ENCODE measurements at places on chromosomes 5 and 9.

GRCh38 chr5:96379896-96380295 is 53.2 kb downstream of the PCSK1 start:
- DNase-seq, result no peak

- DNase-seq, result no peak
Observed at GRCh38 chr9:131187957-131188356, 62.6 kb downstream of the NUP214 start.

DNA sequence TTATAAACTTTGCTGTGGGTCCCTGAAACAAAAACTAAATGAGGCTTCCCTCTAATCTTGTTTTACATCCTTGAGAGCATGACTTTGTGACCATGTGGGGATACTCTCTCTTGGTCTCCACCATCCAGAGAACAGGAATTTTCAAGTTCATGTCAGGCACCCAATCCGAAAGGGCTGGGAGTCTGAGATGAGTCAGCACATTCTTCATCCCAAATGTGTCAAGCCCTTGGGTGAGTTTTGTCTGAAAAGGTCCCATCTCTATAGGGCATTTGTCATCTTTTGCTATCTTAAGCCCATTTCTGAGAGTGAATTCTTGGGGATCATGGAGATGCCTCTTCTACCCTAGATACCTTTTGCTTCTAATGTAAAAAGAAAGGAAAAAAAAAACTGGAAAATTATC is 26.9 kb upstream of the RAPGEF6 start:
- DNase-seq, result no peak

GRCh38 chr9:105103776-105104175 is 140.7 kb upstream of the SLC44A1 start:
- no peak for DNase-seq

DNA sequence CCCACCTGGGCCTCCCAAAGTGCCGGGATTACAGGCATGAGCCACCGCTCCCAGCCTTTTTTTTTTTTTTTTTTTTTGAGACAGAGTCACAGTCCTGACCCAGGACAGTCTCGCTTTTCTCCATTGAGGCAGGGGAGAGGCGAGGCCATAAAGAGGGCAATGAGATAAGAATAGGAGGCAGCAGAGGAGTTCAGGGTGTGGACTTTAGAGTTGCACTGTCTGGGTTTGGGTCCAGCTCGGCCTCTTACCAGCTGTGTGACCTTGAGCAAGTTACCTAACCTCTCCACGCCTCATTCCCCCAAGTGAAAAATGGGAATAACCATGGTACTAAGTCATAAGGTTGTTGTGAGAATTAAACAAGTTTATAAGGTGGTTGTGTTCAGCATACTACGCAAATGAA is 24.6 kb upstream of the ANKH start:
- DNase-seq, result no peak

- DNase-seq, result no peak
Observed at GRCh38 chr5:140261403-140262171, 41.3 kb downstream of the PFDN1 start.

GRCh38 chr5:36383942-36384341 is 82.2 kb upstream of the RANBP3L start:
- no peak for DNase-seq
